Activated CD8-positive, alpha-beta T cell treated with anti-CD3 and anti-CD28 coated beads, Interleukin-2, amount 10 ng/mL, durations not matched to agents 7 days and 5 days (primary cell): ENCODE measurements at places on chromosomes 6 and 20. TPM values are rescaled to one million over a fixed set of nuclear protein-coding genes. Genes with fewer than 3 reads are reported as not detected.

Gene CST2
- not detected for total RNA-seq

Gene HSPA1L
- 3.1 TPM for total RNA-seq

Gene CCN6
- total RNA-seq: not detected

Gene DACT2
- not detected for total RNA-seq
